Upper lobe of right lung (tissue), 1 donor: ENCODE measurements at places on chromosomes 2 and 18.
A peak's percentile ranks its signal among the peaks of the same experiment; 100 is the strongest.

- no peak for DNase-seq
These were observed 191.2 kb upstream of the TPO start for GRCh38 chr2:1222056-1222455.

- no peak for DNase-seq
These were observed 124.2 kb upstream of the SATB2 start for GRCh38 chr2:199581935-199582360.

DNA sequence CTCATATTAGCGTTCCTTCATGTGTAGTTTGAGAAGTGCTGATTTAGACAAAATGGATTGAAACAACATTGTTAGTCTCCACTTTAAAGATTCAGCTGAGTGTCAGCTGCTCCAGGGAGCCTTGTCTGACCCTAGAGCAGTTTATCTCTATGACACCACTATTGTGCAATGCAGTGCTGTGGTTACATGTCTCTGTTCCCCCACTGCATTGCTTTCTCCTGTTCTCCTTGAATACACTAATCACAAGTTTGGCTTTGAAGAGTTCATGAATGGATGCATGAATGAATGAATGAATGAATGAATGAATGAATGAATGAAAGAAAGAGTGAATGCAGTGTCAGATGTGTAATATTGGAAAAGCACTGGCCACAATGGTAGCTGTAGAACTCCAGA is 38.3 kb downstream of the GCG start:
- DNase-seq, result no peak

GRCh38 chr2:218745559-218746469 is 35.2 kb downstream of the TTLL4 start:
- DNase-seq, result no peak

DNA sequence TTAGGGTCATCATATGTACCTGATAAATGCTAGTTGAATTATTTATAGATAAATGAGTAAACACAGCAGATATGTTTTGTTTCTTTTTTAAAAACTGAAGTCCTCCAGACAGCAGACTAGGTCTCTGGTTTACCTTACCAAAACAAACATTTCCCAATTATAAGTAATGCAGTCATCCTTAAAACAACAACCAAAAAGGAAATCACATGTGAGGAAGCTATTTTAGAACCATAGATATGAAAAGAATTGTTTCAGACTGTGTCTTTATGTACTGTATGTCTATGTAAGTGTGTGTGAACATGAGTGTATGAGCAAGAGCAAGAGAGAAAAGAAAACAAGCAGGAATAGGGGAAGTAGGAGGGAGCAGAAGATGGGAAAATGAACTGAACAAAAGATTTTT is 441.0 kb downstream of the CPS1 start:
- DNase-seq, result no peak

- DNase-seq, result no peak
These were observed 3.2 kb downstream of the PIGN start for GRCh38 chr18:62183578-62184195.

GRCh38 chr18:77482190-77483085 is 232.8 kb downstream of the GALR1 start:
- no peak for DNase-seq

DNA sequence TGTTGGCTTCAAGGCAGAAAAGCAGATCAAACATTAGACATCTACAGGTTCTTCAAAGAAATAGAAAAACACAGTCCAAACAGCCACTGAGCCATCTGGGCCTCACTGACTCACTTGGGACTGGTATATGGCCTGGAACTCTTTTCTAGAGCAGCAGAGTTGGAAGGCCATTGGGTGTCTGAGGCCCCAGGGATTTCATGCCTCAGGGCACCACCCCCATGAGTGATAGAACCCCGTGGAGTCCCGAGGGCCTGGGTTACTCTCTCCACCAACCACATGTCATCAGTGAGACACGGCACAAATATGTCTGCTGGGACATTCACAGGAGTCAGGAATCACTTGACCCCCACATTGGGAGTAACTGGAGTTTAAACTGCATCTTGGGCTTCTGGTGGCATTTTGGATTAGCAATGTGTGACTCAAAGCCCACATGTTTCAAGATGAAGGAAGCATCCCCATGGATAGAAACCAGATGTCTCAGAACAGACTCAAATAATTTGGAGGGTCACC is 44.0 kb downstream of the CAPN13 start:
- no peak for DNase-seq

DNA sequence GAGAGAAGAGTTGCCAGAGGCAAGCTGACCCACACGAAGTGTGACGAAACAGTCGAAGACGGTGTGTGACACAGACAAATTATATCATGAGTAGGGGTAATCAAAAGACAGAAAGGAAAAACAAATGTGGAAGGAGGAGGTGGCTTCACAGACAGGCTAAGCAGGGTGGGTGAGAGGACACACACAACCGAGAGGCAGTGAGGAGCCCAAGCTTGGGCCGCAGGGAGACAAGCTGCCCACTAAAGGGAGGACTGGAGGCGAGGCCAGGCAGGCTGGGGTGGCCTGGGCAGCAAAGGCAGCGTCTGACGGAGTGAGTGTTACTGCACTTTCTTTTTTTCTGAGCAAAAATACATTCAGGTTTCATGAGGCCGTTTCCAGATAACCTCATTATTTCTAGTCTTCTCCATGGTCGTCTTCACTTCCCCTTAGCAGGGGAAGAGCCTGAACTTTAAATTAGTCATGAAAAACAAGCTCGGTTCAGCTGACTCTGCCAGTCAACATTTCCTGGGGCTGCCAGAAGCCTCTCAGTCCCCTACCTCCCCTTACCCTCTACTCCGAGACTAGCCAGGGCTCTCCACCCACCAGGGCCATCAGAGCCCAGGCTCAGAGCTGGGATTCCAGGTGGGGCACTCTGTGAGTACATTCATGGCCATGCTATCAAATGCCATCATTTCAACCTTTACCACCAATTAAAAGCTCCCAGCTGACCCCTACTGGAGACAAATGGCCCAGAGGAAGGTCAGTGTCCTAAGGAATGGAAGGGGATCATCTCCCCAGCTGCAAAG is 13.8 kb upstream of the ZFP36L2 start:
- no peak for DNase-seq

DNA sequence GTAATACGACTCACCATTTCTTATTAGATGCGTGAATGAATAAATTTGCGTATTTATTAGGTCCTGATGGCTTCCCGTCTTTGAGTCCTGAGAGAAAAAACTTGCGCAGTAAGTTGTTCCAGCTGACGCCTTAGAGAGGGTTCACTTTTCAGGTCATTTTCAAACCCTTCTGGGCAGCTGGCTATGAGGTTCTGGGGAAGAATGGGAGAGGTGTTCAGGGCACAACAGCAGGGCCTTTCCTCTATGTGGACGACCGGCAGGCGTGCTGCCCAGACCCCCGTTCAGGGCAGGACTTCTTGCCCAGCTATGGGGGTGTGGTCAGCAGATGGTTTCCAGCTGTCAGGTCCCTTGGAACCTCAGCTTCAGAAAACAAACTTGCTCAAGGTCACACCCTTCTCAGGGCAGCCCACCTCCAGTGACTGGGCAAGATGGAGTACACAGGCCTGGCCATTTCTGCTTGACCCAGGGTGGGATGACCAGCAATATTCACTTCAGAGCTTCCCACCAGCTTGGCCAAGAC is 61.1 kb upstream of the TNP1 start:
- DNase-seq, result no peak

DNA sequence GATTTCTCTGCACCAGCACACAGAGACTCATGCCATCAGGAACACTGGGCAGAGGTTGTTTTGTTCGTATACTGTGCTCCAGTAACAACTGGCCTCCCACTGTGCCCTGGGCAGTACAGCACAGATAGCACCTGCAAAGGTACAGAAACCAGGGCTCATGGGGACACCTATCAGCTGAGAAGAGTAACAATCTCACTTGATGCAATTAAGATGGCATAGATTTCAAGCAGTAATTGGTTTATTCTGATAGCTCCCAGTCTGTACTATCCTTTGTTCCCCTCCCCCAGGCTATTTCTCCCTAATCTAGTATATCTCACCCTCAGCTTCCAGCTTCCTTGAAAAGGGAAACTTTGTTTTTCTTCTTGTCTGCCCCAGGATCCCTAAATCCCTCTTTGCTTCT is 343.9 kb upstream of the MMADHC start:
- no peak for DNase-seq

DNA sequence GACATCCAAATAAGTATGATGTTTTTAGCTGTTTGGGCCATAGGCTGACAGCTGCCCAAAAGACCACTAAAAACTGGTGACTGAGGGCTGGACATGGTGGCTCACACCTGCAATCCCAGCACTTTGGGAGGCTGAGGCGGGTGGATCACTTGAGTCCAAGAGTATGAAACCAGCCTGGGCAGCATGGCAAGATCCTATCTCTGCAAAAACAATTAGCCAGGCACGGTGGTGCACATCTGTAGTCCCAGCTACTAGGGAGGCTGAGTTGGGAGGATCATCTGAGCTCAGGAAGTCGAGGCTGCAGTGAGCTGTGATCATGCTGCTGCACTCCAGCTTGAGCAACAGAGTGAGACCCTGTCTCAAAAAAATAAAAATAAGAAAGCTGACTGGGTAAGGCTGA is 511.5 kb upstream of the RAB6C start:
- DNase-seq, result no peak

DNA sequence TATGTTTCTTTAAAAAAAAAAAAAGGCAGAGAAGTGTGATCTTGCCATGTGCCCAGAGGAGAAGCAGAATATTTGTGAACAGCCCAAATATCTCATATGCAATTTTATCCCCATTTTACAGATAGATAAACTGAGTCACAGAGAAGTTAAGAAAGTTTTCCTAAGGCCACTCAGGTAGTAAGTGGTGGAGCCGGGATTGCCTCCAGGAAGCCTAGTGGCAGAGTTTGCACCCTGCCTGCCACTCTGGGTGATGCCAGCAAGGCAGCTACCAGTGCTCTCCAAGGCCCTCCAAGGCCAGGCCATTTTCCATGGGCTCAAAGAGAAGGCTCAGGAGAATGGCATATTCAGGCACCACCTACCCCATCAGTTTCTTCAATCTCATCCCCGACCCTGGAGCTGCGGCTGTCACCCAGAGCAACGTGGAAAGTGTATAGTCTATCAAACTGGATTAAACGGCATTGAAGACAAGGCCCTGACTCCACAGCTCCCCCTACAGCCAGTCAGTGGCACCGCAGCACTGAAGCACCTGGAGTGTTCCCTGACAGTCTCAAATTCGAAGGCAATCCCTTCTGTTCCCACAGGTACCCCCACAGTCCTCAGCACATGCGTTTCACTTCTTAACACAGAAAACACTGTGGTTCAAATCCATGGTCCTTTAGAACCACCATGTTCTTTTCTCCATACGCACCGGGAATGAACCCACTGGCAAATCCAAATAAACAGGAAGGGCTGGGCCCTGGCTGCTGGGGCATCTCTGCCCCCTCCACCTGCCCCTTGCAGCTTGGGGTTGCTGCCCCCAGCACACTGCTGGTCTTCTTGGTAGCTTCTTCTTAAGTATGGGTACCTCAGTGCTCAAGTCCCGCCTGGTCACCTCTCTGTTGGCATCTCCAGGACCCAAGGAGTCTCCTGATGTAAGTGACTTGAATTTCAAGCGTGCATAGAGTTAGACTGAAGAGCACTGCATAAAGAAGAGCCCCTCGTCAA is 175.3 kb downstream of the INHBB start:
- no peak for DNase-seq

- DNase-seq, result peak; percentile 87
These were observed 456 bp downstream of the DOK1 start for GRCh38 chr2:74554820-74555531.

DNA sequence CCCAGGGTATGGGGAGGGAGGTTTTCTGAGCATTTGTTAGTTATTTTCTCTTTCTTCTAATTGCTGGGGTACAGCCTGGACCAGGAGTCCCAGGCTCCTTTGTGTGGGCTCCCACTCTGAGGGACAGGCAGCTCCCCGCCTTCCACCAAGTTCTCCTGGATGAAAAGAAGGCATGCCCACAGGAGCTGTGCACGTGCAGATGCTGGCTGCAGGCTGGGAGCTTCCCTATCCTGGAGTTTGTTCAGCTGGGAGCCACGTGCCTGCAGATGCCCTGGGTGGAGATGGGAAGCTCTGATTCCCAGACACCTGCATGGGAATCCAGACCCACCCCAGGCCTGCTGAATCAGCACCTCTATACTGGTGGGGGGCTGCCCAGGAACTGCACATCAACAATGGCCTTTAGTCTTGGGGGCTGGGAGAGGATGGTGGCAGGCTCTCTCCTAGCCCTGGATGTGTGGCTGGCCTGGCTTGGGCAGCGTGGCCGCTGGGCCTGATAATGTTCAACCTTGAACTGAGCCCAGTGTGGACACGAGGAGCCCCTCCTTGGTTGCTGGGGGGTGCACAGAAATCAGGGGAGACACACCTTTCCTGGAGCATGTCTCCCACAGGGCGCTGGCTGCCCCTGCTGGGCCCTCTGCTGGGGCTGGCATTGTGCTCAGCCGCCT is 233.6 kb upstream of the HS6ST1 start:
- DNase-seq, result no peak

DNA sequence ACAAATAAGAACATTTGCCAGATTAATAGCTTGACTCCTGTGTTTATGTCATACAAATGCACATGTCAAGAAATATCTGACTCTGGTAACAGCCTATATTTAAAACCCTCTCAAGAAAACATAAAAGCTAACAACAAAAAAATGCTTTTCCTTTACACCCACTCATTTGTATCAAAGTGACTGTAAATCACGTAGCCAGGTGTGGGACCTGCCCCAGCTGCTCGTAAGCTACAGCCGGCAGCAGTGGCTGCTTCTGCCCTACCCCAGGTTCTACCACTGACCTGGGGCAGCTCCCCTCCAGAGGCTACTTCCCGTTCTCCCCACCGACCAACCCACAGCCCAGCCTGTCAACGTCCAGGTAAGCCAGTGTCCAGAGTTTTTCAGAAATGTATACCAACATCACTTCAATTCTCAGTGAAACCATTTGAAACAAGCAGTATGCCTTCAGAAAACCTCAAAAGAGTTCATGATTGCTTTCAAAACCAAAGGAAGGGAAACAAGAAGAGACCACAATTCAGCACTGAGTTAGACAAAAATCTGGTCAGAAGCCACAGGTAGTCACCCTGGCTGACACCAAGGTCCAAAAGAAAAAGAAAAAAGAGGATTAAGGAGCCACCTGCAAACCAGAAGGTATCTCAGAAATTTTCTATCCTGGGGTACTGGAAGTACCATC is 40.4 kb downstream of the KIDINS220 start:
- DNase-seq, result no peak

DNA sequence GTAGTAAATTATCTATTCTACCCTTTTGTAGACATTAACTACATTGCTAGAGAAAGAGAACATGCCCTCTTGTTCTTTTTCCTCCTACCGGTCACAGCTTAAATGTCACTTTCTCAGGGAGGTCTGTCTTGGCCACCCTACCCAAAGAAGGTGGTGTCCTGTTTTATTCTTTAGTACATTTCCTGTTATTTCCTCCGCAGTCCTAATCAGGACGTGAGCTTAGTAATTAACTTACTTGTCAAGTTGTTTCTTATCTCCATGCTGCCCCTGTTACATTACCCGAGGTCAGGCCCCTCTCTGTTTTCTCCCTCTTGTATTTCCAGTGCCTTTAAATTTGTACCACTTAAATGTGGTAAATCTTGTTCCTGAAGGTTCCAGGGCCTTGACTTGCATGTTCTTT is 73.7 kb upstream of the RMDN2 start:
- DNase-seq, result no peak
